ENCODE measurements at places on chromosomes 5 and 9.
A peak's percentile ranks its signal among the peaks of the same experiment; 100 is the strongest.

GRCh38 chr5:81425569-81425968 lies 31.6 kb upstream of the ACOT12 start:
- DNase-seq = no peak

GRCh38 chr5:15260356-15261268 lies 239.4 kb upstream of the FBXL7 start:
- no peak for DNase-seq

DNA sequence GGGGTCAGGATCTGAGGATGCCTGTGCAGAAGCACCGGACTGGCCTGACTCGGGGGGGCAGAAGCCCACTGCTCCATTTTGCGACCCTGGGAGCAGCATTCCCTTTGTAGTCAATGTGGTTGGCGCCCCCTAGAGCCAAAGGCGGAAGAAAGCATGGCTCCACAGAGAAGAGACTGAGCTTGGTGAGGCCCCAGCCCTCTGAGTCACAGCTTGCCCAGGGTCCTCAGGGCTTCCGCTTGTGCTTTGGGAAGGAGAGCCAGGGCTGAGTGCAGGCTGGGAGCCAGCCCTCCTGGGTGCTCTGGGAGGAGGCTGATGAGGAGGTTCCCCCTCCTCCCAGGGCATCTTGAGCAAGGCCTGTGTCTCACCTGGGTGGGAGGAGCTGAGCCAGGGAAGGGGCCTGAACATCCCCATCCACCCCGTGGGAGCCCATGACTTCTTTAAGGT lies 5.5 kb upstream of the AQP3 start:
- peak; percentile 21 for DNase-seq

DNA sequence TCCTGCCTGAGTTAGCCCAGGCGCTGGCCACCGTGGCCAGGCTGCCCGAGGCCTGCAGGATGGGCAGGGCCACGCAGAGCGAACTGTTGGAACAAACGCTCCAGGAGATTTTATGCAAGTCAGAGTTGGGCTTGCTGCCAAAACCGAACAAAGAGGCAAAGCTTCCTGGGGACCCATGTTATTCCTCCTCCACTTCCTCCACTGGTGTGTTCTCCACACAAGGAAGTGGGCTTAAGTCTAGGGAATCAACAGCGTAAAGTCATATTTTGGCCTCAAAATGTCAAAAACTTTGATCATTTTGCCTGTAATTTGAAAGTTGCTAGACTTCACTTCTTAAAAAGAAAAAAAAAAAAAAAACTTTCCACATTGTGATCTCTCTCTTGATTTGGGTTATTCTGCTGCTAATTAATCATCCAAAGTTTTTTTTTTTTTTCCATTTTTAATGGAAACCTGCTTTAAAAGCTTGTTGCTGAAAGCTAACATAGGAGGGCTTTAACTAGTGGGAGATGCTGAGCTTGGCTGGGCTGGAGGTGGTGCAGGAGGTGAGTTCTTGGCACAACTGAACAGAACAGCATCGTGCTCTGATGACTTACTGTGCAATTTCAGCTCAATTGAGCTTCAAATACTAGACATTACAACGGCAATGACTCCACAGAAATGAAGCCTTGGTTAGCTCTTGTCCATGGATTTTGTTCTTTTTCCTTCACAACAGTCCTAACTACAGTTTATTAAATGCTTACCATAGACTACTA lies 73.0 kb downstream of the PTPDC1 start:
- DNase-seq = no peak

DNA sequence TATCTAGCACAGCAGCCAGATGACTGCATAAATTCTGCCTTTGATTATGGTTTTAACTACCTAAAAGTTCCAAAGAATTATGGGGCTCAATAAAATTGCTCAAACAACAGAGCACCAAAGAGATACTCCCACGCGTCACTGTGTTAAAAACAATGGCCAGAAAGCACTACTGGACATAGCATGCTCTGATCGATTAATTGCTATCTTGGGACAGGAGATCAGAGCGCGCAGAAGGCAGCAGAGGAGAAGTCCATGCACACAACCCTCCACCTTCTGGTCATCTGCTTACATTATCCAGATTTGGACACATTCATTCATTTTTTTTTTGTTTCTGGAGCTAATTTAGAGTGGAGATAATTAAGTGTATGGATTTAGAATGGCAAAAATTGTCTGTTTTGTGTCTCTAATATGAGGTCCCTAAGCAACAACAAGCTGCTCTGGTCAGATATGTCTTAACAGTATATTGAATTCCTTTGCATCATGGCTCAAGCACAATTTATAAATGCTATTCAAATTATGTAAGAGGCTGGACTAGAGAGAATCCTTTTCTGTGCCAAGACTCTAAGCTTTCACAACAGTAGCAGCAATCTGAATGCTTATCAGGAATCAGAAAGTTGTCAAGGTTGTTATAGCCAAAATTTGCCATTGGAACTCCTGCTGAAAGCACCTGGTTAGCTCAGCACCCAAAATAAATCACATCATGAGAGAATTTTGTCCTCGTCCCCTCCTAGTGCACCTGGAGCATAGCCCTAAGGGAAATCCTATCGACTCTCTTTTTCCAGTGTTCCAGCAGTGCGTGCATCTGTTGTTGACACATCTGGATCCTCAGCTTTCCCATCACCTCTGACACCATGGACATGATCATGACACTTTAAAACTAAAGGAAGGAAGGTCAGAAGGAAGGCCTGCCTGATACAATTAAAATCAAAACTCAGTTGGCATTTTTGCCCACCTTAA lies 98.6 kb upstream of the HMHB1 start:
- no peak for DNase-seq

DNA sequence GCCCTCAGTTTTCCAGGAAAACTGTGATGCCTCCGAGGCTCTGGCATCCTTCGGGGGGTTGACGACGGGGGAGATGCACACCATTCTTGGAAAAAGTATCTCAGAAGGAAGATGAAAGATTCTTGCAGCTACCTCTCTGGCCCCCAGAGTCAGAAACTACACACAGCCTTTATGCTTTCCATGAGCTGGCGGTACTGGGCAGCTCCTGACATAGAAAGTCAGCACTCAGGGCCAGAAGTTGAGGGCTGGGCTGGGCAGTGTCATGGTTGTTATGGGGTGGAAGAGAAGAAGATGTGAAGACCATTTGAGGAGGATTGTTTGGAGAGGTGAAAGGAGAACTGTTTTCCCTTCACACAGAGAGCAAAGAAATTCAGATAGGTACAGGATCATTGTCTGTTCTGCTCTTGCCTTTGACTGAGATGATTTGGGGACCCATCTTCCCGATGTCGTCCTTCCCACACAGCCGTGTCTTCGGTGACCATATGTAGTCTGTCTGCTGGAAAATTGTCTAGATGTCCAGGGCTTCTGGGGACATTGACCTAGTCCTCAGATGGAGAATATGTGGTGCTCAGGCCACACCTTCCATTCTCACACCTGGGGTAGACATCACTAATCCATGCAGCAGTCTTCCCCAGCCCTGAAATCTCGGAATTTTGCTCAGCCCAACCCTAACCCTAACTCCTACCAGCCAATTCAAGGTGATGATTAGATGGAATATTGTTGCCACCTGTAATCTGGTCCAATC lies 237.1 kb downstream of the CACNA1B start:
- DNase-seq = no peak

GRCh38 chr5:65834306-65834705 lies 92.1 kb upstream of the ERBIN start:
- DNase-seq = no peak

- DNase-seq = no peak
Measured at GRCh38 chr9:134252084-134252830, 74.0 kb upstream of the RXRA start.

GRCh38 chr9:3240656-3241268 lies 285.0 kb downstream of the RFX3 start:
- DNase-seq = peak; percentile 15

GRCh38 chr5:4418084-4418483 lies 722.0 kb upstream of the ADAMTS16 start:
- no peak for DNase-seq
